Activated CD8-positive, alpha-beta memory T cell treated with anti-CD3 and anti-CD28 coated beads for 4 hours (primary cell): ENCODE measurements at places on chromosomes 12 and 14.
A peak's percentile ranks its signal among the peaks of the same experiment; 100 is the strongest.

DNA sequence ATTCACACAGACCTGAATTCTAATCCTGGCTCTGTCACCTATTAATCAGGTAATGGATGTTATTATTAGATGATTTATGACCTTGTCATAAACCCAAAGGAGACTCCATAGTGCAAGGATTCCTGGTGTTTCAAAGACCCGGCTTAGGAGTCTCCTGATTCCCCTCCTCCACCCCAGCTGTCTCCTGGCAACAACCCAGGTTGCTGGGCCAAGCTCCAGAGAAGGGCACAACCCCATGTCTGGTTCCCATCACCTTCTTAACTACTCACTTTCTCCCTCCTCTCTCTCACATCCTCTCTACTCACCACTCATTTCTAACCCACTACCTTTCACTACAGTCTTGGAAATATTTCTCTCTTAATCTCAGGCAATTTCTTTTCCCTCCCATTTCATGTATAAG, 41.6 kb downstream of the RHOJ start:
- DNase-seq, result no peak

DNA sequence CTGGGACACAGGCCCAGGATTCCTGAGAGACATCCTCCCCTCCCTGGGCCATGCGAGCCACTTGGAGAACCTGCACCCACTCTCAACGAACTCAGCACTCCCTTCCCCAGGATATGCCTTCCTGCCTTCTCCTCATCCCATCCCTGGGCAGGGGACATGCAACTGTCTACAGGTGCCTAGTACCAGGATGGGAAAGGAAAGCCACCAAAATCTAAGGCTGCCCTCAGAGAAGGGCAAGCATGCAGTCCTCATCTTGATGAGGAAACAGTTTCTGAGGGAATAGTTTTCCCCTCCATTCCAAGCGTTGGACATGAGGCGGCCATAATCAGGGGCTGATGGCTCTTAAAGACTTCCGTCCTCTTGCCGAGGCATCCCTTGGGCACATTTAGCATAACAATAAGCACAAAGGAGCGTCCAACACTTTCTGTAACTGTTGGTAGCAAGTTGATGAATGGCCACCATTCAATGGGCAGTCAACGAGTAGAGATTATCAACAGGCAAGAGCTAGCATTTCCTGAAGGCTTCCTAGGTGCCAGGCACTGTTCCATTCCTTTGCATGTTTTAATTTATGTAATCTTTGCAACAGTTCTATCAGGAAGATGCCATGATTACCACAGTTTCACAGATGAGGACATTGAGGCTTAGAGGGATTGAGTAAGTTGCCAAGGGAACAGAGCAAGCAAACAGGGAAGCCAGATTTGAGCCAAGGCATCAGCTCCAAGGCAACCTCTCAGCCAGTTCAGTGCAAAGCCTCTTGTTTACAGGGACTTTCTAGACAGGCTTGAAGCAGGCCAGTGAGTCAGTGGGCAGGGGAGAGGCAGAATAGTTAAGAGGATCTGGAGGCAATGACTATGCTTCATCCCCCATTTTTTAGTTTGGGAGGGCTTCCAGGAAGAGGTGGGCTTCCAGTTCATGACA, 105.1 kb downstream of the SINHCAF start:
- DNase-seq, result no peak

DNA sequence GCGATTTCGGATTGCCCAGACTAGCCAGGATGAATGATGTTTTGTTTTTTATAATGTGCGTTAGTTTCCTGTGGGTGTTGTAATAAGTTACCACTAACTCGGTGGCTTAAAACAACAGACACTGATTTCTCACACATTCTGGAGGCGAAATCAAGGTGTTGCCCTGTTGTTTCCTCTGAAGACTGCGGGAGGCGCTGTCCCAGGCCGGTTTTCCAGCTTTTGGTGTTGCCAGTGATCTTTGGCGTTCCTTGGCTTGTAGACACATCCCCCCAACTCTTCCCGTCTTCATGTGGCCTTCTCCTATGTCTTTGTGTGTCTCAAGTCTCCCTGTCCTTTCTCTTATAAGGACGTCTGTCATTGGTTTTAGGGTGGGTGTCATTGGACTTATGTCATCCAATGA, 267.7 kb downstream of the AACS start:
- DNase-seq, result no peak

GRCh38 chr12:52338241-52338960, 17.2 kb upstream of the KRT83 start:
- no peak for DNase-seq

DNA sequence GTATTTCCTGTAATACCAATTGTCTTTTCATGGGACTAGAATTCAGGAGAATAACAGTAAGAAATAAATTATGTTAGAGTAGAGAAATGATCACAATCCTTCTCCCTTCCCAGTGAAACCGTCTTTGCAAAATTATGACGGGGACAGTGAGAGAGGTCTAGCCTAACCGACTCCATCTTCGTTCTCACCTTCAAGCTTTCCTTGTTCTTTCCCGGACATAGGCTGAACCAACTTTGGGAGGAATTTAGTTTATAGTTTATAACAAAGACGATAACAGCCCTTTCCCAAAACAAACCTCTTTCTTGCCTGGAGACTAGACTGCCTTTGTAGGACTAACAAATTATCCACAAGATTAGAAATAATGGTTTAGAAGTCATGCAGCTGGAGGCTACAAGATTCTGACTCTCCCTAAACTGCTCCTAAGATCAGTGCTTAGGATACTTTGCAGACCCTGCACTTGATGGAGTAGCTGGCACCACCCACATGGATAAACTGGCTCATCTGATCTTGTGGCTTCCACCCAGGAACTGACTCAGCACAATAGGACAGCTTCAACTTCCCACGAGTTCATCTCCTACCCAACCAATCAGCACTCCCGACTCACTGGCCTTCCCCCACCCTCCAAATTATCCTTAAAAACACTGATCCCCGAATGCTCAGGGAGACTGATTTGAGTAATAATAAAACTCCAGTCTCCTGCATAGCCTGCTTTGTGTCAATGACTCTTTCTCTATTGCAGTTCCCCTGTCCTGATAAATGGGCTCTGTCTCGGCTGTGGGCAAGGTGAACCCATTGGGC, 521.2 kb upstream of the TBX3 start:
- no peak for DNase-seq

GRCh38 chr14:101628471-101628966, 67.2 kb downstream of the DIO3 start:
- DNase-seq, result peak; percentile 35

GRCh38 chr12:10553148-10553547, 47.5 kb downstream of the EIF2S3B start:
- no peak for DNase-seq

- no peak for DNase-seq
Observed at GRCh38 chr14:24313913-24314312, 2.6 kb downstream of the LTB4R start.

DNA sequence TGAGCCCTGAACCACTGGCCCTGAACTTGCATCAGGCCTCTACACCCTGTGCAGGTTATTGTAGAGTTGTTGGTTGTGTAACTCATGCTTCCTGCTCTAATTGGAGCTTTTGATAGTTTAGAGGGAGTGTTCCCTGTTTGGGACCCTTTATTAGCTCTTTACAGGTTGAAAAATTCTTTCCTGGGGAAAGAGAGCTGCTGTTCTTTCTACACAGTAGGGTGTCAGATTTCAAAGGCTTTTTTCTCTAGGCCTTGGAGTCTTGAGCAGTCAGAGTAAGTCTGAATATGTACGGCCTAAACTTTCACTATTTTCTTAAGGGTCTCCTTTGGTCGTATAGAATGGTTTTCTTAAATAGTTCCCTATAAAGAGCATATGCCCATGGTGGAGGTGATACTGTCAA, 60.8 kb upstream of the NEDD1 start:
- DNase-seq, result no peak

DNA sequence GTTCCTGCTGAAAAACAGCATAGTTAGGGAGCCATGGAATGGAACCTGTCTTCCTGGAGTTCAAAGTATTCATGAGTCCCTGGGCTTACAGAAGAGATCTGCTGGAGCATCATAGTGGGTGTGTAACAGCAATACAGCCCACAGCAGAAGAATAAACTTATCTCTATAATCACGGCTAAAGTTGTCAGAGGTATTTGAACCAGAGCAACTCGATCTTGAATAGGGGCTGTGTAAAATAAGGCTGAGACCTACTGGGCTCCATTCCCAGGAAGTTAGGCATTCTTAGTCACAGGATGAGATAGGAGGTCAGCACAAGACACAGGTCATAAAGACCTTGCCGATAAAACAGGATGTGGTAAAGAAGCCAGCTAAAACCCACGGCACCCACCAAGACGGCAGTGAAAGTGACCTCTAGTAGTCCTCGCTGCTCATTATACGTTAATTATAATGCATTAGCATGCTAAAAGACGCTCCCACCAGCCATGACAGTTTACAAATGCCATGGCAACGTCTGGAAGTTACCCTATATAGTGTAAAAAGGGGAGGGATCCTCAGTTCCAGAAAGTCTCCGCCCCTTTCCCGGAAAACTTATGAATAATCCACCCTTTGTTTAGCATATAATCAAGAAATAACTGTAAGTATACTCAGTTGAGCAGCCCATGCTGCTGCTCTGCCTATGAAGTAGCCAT, 223.4 kb downstream of the PCNX1 start:
- no peak for DNase-seq

GRCh38 chr12:103369929-103370328, 125.8 kb downstream of the C12orf42 start:
- no peak for DNase-seq

DNA sequence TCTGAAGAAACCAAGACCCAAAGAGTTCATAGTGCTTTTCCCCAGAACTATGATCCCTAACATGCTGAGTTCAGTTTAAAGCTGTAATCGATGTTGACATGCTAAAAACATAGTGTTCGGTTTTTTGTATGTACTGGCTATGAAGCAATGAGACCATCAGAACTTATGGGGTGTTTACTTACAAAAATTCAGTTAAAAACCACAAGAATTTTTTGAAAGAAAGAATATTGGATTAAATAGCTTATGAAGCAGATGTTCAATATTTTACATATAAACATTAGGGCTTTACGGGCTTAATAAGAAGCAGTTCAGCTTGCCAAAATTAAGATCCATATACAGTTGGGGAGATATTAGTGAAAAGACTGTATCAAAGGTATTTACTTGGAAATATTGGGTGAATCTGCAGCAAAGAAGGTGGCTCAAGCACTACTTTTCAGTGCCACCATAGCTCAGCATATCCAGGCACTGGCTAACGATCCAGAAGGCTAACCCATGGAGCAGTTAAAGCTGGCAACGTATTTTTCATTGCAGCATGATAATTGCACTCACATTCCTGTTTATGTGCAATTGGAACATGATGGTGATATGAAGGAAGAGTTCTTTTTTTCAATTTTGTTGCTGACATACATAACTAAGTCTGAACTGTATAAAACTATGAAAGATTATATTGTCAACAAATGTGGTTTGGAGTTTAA, 125.9 kb downstream of the EFCAB11 start:
- DNase-seq, result no peak

DNA sequence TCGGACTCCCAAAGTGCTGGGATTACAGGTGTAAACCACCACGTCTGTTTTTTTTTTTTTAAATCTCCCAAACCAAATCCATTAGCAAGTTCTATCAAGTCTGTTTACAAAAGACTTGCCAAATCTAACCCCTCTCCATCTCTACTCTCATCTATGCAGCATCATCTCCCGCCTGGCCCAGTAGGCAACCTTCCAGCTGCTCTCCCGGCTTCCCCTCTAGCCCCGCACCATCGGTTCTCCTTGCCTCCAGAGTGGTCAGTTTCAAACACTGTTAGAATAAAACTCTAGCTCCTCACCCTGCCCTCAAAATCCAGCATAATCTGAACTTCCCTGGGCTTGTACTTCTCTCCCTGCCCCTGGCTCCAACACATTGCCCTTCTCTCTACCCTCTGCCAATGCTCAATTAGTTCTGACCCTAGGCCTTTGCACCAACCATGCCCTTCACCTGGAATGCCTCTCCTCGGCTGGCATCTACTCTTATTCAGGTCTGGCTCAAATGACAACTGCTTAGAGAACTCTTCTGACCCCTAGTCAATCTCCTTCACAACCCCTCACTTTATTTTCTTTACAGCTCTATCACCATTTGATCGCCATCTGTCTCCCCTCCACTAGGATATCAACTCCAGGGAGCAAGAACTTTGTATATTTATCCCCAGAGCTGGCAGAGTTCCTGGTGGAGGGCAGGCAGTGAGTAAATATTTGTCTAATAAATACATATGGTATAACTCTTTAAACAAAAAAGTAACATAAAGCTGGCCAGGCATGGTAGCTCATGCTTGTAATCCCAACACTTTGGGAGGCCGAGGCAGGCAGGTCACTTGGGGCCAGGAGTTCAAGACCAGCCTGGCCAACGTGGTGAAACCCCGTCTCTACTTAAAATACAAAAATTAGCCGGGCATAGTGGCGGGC, 4.9 kb downstream of the WSB2 start:
- no peak for DNase-seq

DNA sequence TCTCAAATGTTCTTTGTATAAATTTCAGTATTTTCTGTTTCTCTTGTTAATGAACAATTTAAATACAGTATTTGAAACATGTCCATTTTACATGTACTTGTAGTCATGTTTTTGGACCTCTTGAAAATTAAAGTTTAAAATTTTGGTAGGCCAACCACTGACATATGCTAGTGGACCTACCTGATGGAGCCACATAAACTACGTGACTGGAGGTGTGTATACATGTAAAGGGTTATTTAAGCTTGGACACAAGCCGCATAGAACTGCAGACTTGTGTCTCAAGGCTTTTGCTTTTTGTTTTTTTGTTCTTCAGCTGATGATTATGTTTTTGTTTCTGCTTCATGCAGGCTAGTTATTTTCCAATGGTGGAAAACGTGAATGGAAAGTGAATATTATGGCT, 568.5 kb upstream of the MDGA2 start:
- no peak for DNase-seq

GRCh38 chr12:95100264-95101190, 27.1 kb upstream of the NR2C1 start:
- DNase-seq, result no peak

DNA sequence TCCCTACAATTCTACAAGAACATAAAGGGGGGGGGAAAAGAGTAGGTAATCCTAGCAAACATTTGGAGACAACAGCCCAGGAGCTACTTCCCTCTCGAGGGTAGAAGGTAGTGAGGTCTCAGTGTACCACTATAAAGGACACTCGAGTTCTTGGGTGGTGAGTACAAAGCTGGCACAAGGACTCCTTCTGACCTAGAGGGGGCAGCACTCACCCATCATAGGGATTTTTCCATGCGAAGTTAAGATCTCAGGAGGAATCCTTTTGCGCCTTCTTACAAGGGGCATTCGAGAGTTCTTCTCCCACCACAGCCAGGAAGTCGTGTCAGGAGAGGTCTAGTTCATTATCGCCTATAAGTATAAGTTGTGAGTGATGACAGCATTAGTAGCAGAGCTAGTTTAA, 200.2 kb upstream of the RBM19 start:
- DNase-seq, result no peak

DNA sequence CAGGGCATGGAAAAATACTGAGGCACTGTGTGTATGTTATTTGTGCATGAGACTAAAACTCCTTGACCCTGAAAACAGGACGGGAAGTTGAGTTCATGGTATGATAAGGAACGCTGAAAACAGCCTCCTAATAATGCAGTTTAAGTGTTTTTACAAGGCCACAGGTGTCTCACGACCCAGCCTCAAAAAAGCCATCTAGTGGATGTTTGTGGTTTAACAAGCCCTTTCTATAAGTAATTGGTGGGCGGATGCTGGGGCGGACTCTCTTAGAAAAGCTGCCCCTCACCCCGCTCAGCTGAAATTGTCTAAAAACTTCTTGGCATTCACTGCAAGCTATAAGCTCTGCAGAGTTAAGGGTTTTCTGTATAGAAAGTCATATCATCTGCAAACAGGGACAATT, 184.5 kb downstream of the NUBPL start:
- DNase-seq, result no peak

GRCh38 chr12:64610079-64610659, at the start of gene RASSF3:
Gene RASSF3, plus strand, starts transcription at chr12:64610495. Its CDS starts 138 bp downstream, at chr12:64610633.
- peak; percentile 30 for DNase-seq
